ENCODE measurements at places on chromosomes 4 and X. TPM values are rescaled to one million over a fixed set of nuclear protein-coding genes. Genes with fewer than 3 reads are reported as not detected.

PDE5A gene
- 22.8 TPM for polyA plus RNA-seq

PDGFRA gene
- polyA plus RNA-seq = 77.6 TPM

RAB33A gene
- 0.45 TPM for polyA plus RNA-seq

NPY1R gene
- polyA plus RNA-seq = 2.4 TPM

XAGE2 gene
- polyA plus RNA-seq = 0.43 TPM

TXK gene
- 0.35 TPM for polyA plus RNA-seq

TLR10 gene
- polyA plus RNA-seq = 0.14 TPM

RPS6KA6 gene
- 2.8 TPM for polyA plus RNA-seq

OPRPN gene
- polyA plus RNA-seq = not detected

RIPPLY1 gene
- polyA plus RNA-seq = 0.69 TPM

GC gene
- polyA plus RNA-seq = not detected

FGF2 gene
- 8.7 TPM for polyA plus RNA-seq

EGF gene
- polyA plus RNA-seq = 3.3 TPM

PRRG1 gene
- polyA plus RNA-seq = 16.0 TPM

SSX2 gene
- polyA plus RNA-seq = not detected

MED12 gene
- 42.6 TPM for polyA plus RNA-seq

GAGE12H gene
- polyA plus RNA-seq = not detected

ALPK1 gene
- 10.0 TPM for polyA plus RNA-seq

FRMD7 gene
- 0.57 TPM for polyA plus RNA-seq

CLGN gene
- polyA plus RNA-seq = 2.8 TPM

ATP1B4 gene
- polyA plus RNA-seq = 259 TPM

CCDC160 gene
- 0.15 TPM for polyA plus RNA-seq
